ENCODE measurements at places on chromosomes 11 and 22.

- DNase-seq: no peak
Measured at GRCh38 chr11:103257360-103257759, 148.1 kb downstream of the DYNC2H1 start.

DNA sequence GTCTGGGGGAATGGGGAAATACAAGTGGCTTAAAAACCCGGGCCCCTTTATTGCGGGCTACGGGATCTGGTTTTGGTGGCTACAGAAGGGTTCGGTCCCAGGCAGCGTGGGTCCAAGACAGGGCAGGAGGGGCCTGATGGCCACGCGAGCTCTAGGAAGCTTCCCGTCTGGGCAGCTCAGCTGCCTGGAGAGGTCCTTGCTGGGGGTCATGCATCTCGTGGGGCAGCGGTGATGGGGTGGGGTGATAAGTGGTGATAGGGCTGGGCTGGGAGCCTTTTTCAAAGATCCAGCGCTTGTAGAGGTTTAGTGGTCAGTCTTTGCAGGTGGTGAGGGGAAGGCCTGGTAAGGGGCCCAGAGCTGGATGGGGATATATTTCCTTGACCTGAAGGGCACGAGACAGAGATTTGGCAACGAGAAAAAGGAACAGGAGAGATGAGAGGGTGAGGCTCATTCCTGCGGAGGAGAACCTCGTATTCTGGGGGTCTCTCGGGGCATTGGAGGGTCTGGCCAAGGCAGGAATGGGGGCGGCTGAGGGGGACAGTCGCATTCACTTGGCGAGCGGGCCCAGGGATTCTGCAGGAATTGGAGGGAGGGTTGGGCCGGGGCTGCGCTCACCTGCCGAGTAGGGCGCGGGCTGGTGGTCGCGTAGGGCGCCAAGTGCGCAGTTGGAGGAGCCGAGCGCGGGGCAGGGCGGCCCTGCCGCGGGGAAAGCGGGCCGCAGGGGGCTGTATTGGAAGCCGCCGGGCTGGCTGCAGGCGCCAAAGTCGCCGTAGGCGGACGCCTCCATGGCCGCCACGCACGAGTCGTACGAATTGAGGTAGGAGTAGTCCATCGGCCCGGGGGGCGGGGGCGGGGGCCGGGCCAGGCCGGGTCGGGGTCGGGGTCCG, 560 bp downstream of the PHOX2A start:
- DNase-seq: no peak

DNA sequence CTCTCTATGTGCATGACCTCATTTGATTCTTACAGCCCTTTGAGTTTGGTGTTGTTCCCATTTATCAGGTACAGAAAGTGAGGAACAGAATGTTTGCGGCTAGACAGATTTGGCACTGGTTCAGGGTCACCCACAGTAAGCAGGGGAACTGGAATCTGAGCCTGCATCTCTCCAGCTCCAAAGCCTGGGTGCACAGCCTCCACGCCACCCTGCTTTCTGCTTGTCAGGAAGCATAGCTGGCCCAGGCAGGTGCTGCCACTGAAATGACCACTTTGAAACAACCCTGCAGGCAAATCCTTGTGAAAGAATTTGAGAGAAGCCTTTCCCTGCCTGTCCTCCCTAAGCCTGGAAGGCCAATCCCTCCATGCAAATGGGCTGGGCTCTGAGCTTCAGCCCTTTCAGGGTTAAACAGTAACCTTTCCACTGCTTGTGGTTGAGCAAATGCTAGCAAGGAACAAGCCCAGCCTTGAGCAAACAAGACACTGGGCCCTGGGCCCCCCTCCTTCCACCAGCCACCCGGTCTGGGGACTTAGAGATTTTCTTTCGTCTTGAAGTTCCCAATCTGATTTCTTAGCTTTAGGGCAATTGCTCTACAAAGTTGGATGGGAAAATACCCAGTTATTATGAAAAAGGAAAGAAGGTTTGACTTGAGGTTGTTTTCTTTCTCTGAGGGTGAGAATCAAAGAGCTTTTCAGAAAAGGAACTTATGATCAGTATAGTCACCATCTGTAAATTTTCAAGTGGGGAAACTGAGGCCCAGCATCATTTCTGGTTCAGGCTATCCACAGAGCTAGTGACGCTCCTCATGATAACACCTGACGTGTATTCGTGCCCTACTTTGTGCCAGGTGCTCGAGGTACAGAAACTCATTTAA, 19.4 kb downstream of the EHF start:
- no peak for DNase-seq

GRCh38 chr11:118321386-118322082, 17.0 kb downstream of the CD3E start:
- DNase-seq: no peak

GRCh38 chr11:62908468-62909072, 12.6 kb downstream of the CHRM1 start:
- no peak for DNase-seq

DNA sequence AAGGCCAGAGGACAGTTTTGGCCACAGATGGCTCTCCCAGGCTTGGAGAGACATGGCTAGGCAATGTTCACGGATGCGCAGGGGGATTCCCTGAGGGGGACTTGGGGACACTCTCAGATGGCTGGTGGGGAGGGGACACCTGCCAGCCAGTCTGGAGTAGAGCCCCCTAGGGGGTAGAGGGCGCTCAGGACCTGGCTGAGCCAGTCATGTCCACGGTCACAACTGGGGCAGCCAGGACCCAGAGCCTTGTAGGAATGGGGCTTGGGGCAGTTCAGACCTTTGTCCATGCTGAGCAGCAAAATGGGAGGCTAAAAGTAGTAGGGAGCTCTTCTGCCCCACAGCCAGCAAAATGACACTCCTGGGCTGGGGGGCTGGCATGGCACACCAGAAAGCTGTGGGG, 1.7 kb downstream of the CSDC2 start:
- no peak for DNase-seq

GRCh38 chr22:25081409-25081824, 118.2 kb upstream of the CRYBB3 start:
- DNase-seq: peak; percentile 7

DNA sequence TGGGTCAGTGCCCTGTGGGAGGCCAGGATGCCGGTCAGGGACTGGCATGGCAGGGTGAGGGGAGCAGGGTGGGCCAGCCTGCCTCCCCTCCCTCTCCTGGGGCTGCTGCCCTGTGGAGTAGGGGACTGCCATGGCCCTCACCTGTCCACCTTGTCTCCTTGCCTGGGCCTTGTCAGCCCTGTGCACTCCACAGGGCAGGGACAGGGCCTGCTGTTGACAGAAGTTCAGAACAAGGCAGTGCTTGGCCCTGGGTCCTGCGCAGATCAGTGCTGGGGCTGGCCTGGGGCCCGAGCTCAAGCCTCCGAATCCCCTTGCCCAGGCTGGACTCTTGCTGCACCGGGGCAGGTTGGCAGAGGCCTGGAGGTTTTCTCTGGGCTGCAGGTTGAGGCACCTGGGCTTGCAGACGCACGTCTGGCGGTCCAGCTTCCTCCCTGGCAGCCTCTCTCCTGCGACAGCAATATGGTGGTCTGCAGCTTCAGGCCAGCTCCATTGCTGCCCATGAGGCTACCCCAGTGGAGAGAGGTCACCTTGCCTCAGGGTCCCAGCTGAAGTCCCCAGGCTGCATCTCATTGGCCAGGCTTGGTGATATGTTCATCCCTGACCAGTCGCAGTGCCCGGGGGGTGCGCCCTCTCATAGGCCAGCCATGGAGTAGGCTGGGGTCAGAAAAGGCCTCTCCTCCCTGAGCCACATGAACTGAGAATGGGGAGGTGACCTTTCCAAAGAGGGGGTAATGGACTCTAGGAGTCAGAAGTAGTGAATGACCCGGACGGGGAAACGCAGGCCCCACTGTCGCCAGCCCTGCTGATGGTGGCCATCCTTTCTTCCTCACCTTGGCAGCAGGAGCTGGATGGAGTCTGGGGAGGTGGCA, 21.5 kb upstream of the CHKA start:
- no peak for DNase-seq

DNA sequence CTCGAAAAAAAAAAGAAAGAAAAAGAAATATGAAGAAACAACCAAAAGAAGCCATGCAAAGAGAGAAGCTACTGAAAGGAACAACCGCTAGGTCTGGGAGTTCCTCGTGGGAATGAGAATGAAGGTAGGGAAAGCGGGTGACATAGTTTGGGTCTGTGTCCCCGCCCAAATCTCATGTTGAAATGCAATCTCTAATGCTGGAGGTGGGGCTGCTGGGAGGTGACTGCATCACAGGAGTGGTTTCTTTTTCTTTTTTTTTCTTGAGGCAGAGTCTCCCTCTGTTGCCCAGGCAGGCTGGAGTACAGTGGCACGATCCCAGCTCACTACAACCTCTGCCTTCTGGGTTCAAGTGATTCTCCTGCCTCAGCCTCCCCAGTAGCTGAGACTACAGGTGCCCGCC, 9.7 kb upstream of the TXN2 start:
- DNase-seq: no peak

GRCh38 chr11:3950996-3951660, 95.7 kb downstream of the STIM1 start:
- peak; percentile 37 for DNase-seq

DNA sequence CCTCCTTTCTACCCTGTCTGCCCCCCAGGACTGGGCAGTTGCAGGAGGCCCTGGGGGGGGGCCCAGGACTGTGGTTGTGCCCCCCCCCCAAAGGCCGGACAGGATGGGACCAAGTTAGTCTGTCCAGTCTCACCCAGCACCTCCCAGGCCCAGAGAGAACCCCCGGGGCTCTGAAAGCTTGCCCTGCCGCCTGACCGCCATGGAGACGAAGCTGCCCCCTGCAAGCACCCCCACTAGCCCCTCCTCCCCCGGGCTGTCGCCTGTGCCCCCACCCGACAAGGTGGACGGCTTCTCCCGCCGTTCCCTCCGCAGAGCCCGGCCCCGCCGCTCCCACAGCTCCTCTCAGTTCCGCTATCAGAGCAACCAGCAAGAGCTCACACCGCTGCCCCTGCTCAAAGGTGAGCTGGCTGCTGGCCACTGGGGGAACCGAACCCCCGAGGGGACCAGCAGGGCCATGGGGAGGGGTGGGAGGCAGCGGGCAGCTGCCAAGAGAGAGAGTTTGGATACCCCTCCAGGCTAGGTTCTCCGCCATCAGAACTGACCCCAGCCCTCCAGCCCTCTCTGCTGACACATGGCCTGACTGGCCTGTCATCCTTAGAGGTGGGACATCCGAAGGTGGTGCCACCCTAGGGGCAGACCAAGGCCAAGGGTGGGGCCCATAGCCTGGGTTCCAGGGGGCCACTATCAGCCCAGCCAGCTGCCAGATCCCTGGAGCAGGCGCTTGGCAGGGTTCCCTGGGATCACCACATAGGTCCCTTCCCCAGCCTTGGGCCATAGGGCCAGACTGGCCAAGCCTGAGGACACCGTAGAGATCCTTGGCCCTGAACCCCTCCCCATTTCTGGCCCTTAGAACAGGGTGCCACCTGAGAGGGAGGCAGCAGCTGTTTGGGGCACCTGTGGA, 1.3 kb downstream of the PPP2R5B start:
- DNase-seq: no peak

DNA sequence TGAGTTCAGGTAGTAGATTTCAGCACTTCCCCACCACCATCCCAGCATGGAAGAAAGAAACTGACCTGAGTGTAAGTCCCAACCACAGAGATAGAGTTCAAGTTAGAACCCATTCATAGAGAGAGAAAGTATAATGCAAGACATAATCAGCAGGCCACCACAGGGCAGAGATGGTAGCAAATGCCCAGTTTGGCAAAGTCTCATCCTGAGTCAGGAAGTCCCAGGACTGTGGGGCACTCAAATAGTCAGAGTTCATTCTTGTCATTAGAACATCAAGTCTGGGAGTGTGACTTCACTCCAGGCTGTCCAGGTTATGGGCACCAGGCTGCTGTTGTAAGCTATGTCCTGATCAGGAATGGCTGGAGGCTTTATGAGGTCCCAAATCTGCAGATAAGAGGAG, 72.0 kb upstream of the USP47 start:
- DNase-seq: no peak

GRCh38 chr11:123434262-123434661, 4.2 kb downstream of the GRAMD1B start:
- peak; percentile 23 for DNase-seq

- DNase-seq: no peak
Measured at GRCh38 chr11:69978841-69979614, 99.1 kb upstream of the ANO1 start.

DNA sequence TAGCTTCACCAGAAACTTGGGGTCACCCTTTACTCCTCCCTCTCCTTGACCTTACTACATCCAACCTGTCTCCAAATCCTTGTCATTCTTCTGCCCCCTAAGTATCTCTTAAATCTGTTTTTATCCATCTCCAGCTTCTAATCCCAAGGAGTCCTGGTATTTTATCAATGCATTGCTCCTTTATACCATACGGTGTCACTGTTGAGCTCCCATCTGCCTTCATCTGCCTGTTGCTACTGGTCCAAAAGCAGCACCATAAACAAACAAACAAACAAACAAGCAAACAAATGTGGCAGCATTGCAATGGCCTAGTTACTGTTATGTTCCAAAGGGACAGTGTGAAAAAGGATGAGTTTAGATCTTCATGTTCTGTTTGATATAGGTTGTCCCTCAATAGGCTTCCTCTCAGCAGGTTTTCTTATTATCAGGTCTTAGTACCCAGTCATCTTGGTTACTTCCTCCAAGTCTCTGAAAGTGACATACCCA, 34.2 kb downstream of the DNHD1 start:
- DNase-seq: peak; percentile 73

GRCh38 chr11:73498343-73498742, 99.6 kb downstream of the FAM168A start:
- no peak for DNase-seq

DNA sequence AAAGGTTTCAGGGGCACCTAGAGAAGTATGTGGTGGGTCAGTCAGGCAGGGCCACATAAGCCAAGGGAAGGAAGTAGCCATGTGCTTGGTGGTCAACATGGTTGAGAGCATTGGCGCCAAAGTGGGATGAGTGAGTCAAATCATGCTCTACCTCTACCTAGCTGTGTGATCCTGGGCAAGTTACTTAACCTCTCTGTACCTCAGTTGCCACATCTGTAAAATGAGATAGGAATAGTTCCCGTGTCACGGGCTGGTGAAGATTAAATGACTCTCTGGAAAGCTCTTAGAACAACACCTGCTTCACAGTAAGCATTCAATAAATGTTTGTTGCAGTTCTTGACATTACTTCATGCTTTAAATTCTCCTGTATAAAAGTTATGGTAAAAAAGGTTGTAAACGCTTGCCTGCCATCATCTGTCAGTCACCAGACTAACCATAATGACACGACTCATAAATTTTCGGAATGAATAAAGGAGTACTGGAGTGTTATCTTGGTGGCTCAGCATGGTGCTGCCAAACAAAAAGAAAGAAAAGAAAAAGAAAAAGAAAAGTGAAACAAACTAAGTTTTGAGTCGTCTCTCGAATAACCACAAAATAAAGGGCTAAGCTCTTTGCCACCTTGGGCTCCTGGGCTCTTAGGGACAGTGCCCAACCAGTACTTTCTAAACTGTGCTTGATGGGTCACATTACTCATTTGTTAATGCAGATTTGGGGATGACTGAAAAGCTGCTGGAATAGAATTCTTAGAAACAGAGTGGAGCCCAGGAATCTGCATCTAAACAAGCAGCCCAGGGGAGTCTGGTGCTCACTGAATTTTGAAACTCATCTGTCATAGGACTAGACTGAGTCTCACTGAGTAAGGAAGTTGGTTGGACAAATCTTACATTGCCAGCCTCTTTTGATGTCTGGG, 107.6 kb downstream of the LDLRAD3 start:
- no peak for DNase-seq

- DNase-seq: no peak
Measured at GRCh38 chr11:78365381-78365792, 52.2 kb downstream of the GAB2 start.

All from foreskin fibroblast (primary cell).